ENCODE measurements at places on chromosomes 2 and 18.
A peak's percentile ranks its signal among the peaks of the same experiment; 100 is the strongest.

DNA sequence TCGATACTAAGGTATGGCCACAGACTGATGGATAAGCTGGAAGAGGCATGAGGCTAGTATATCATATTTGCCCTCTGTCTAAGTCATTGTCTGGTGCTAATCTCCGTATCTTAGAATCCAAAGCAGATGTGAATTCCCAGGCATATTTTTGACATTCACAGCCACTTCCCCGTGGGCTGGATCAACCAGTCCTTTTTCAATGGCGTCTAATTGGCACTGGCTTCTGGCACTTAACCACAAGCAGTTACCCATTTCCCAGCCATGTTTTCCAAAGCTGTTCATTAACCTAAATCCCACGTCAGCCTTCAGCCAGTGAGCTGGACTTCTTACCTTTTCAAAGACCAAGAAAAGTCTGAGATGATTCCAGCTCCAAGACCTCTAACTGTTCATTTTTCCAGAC lies 20.7 kb upstream of the ZNF407 start:
- no peak for DNase-seq

- DNase-seq = no peak
Measured at GRCh38 chr18:63951302-63951705, 2.2 kb downstream of the HMSD start.

DNA sequence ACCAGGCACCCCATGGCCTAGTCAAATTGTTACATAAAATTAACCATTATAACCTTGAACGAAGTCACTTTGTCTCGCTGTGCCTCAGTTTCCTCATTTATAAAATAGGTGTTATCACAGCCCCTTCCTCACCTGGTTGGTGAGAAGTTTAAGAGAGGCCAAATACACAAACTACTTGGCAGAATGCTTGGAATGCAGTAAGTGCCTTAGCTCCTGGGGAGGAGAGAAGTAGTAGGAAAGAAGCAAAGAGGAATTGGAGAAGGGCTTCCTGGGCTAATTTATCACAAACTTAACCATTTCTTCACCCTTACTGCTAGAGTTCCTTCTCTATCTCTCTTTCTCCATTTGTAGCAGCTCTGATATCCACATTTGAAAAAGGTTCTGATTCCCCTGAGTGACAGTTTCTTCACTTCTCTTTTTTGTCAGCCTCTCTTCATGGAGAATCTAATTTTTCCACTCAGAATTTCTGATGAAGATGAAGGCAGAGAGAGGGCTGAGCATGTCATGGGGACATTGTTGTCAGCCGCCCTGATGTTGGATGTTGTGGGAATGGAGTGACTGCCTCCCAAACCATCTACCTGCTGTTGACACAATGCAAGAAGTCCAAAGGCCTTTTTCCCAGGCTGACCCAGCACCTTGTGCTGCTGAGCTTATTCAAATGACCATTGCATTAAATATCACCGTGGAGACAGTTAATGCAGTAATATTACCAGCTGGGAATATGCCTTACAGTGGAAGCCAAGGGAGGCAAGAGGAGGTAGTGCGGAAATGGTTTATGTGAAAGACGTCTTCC lies 60.4 kb downstream of the BOD1L2 start:
- no peak for DNase-seq

DNA sequence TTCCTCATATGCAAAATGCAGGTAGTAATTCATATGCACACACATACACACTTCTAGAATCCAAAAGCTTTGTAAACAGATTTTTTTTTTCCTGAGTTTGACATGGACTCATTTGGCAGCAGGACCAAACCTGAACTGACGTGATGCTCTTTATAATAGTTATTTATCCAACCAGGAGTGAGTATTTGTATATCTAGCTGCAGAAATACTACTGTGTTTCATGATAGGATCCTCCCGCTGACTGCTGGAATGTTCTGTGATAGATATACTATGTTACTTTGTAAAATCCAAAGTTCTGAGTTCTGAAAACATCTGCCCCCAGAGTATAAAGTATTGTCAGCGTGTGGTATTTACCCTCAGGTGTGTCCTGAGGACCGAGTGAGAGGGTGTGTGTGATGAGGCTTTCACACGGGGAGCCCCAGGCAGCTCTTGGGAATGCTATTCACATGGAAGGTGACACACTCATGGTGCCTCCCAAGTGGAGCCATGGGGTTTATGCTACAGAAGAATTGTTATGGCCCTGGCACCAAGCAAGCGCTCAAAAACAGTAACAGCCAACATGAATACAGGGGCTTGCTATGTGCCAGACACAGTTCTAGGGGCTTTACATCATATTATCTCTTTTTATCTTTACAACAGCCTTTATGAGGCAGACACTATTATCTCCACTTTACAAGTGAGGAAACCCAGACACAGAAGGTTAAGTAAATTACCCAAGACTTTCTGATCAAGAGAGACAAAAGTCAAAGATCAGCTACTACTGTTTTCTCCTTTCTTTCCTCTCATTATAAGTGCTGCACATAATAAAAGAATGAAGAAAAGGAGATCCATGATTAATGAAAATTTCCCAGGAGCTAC lies 16.7 kb upstream of the TXNDC2 start:
- no peak for DNase-seq

DNA sequence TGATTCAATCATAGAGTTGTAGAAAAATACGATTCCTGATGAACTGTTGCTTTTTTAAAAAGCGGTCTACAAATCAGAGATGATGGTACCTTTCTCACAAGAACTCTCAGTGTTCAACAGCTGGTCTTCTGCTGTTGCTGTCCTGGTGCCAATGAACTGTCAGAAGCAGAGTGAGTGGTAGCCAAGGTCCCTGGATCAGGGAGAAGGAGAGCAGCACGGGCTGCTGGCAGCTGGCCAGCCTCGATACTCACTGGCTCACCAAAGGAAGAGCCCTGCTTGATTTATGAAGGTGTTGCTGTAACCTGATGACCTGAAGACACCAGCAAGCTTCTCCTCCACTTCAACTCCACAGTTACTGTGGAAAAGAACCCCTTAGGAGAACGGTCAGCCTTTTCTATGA lies 300.8 kb upstream of the SOX11 start:
- DNase-seq = peak; percentile 78

GRCh38 chr2:236653863-236654262 lies 84.2 kb downstream of the ACKR3 start:
- DNase-seq = no peak

DNA sequence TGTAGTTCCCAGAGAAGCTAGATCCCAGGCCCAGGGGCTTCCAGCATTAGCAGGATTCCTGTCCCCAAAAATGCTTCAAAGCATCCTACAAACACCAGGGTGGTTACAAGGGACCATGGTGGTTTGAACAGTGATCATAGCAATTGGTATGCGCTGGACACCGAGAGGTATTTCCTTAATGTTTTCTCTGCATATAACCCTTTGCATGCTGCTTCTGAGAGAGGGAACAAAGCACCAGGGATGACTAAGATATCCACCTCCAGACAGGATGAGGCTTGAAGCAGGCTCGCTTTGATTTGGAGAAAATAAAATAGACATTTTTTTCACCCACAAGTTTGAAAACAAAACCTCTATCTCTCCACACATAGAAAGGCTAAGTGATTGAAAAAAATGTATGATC lies 50.5 kb upstream of the TSPYL6 start:
- no peak for DNase-seq

DNA sequence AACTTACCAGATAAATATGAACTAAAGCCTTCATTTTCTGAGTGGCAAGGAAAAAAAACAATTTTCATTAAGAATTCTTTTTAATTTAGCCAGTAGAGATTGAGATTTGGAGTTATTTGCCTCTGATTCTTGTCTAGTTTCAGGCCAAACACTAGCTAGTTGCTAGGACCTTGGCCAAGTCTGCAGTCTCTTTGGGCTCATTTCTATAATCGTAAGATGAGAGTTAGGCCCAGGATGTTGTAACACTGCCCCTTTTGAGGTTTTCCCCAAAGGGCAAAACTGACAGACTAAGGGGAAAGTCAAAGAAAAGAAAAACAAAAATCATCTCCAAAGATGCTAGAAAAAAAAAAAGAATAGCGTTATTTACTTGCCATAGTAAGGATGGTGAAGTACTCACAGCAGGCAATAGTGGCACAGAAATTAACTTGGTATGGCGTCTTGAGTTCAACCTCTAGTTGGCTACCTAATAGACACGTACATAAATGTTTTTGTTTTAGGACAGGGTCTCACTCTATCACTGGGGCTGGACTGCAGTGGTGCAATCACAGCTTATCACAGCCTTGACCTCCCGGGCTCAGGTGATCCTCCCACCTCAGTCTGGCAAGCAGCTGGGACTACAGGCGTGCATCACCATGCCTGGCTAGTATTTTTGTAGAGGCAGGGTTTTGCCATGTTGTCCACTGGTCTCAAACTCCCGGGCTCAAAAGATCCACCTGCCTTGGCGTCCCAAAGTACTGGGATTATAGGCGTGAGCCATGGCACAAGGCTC lies 23.0 kb upstream of the ADAM17 start:
- DNase-seq = no peak

- DNase-seq = no peak
Measured at GRCh38 chr2:149737896-149738295, 150.3 kb upstream of the MMADHC start.

DNA sequence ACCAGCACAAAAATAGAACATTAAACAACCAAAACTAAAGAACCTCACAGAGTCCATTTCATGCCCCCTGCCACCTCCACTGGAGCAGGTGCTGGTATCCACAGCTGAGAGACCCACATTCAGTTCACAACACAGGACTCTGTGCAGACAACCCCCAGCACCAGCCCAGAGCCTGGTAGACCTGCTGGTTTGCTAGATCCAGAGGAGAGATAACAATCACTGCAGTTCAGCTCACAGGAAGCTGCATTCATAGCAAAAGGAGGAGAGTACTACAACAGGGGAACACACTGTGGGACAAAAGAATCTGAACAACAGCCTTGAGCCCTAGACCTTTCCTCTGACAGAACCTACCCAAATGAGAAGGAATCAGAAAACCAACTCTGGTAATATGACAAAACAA lies 326.7 kb downstream of the METTL4 start:
- DNase-seq = no peak

- DNase-seq = no peak
Measured at GRCh38 chr2:143729296-143729814, 600.1 kb downstream of the ARHGAP15 start.

GRCh38 chr2:204024906-204025475 lies 88.4 kb downstream of the ICOS start:
- no peak for DNase-seq

- DNase-seq = peak; percentile 31
Measured at GRCh38 chr2:215949991-215950404, 63.4 kb downstream of the MREG start.

DNA sequence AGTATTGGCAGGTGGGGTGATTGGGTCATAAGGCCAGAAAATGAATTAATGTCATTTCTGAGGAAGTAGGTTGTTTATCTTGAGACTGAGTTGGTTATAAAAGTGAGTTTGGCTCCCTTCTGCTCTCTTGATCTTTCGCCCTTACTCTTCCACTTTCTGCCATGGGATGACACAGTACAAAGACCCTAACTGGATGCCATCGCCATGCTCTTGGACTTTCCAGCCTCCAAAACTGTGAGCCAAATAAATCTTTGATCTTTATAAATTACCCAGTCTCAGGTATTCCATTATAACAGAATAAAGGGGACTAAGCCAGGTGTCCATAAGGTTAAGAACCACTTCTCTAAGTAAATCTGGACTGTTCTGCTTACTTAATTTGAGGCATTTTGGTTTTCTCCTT lies 44.4 kb downstream of the MAP4K3 start:
- DNase-seq = no peak

DNA sequence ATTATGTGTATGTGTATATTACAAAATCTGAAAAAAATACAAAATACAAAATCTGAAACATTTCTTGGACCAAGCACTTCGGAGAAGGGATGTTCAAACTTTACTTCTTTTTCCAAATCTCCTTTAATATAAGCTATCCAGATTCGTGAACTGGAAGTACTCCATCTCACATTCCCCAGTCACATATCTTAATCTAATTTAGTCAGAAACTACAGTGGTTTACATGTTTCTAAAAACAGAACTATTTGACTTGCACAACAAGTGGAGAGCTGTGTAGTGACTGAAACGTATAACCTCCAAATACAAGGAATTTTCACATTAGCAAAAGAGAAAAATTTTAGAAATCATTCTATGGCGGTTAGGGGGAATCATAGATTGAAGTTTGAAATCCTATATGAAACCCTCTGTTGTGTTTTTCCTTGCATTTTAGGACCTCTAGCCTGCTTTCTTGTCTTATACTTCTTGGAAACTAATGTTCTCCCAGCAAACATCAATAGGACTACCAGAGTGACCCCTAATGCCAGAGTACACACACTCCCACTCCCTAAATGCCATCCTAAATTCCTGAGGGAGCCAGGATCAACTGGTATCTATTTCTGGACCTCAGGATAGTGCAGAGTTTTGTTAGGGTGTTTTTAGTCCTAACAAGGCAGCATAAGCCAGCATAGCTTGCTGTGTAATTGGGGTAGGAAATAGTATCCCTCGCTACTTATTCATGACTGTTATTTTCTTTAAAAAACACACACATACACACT lies 30.2 kb upstream of the ROCK1 start:
- DNase-seq = no peak

GRCh38 chr18:59823596-59824195 lies 76.1 kb upstream of the PMAIP1 start:
- DNase-seq = peak; percentile 73

DNA sequence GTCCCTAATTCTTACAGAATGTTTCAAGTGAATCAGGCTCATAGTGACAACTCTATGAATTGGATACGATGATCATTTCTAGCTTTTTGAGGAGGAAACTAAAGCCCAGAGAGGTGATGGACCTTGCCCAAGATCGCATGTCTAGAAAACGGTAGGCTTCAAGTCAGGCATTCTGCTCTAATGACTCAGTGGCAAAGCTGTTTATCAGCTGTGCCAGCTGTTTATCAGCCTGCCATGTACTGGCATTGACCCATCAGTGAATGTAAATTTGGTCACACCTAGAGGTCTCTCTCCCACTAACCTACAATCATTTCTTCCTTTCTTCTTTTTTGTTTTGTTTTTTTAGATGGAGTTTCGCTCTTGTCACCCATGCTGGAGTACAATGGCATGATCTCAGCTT lies 6.1 kb upstream of the DAW1 start:
- no peak for DNase-seq

DNA sequence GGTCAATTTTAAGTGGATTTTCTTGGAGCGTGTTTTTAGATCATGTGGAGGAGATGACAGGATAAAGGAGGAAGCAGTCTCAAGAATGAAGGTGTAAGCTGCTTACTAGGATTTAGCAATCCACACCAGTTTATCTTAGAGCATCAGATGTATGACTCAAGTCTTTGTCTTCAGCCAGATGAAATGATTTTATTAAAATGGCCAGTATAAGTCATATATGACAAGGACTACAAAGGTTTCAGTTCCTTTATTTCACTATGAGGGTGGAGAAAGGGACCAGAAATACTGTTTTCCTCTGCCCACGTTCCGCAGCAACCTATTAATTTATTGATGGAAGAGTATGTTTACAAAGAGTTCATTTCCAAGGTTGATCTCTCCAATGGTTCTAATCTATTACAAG lies 970.5 kb upstream of the SLC39A10 start:
- DNase-seq = no peak

DNA sequence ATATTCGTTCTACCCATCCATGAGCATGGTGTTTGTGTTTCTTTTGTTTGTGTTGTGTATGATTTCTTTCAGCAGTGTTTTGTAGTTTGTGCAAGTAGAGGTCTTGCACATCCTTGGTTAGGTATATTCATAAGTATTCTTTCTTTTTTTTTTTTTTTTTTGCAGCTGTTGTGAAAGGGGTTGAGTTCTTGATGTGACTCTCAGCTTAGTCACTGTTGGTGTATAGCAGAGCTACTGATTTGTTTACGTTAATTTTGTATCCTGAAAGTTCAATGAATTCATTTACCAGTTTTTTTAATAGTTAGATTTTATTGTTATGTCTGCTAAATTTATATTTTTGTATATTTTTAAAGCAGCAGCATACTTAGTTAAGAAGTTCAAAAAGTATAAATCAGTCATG lies 834.4 kb upstream of the NRXN1 start:
- DNase-seq = no peak

- no peak for DNase-seq
Measured at GRCh38 chr18:8788503-8789429, 83.4 kb downstream of the MTCL1 start.
